Epithelial cell of umbilical artery (primary cell): ENCODE measurements at places on chromosomes 6 and 20. TPM values are rescaled to one million over a fixed set of nuclear protein-coding genes. Genes with fewer than 3 reads are reported as not detected.

FKBP1C gene
- total RNA-seq = 0.97 TPM in 1 of 2 replicates, not detected in the other

ID4 gene
- under 0.01 TPM in 1 of 2 replicates, not detected in the other for total RNA-seq

HCRTR2 gene
- total RNA-seq = not detected in 2 replicates

BPIFA1 gene
- total RNA-seq = not detected in 2 replicates

WFDC5 gene
- not detected in 2 replicates for total RNA-seq

HSPA1L gene
- total RNA-seq = 0.76 and 0.97 TPM in 2 replicates

OTOR gene
- total RNA-seq = not detected in 2 replicates

TFAP2D gene
- total RNA-seq = not detected in 2 replicates

KHDC1 gene
- 1.9 and 2.0 TPM in 2 replicates for total RNA-seq

KCNK16 gene
- total RNA-seq = not detected in 2 replicates

ME1 gene
- 6.8 and 10.5 TPM in 2 replicates for total RNA-seq

LTB gene
- total RNA-seq = 3.2 and 6.7 TPM in 2 replicates

PACRG gene
- not detected in 2 replicates for total RNA-seq

STMND1 gene
- total RNA-seq = not detected in 2 replicates

TP53TG5 gene
- not detected in 2 replicates for total RNA-seq

PAX1 gene
- total RNA-seq = not detected in 2 replicates

CAGE1 gene
- 0.15 TPM in 1 of 2 replicates, not detected in the other for total RNA-seq

SAPCD1 gene
- total RNA-seq = 0.65 TPM in 1 of 2 replicates, not detected in the other

TJAP1 gene
- total RNA-seq = 7.8 and 10.2 TPM in 2 replicates

TMEM200A gene
- 3.0 and 3.2 TPM in 2 replicates for total RNA-seq

TRAPPC3L gene
- under 0.01 TPM in 1 of 2 replicates, not detected in the other for total RNA-seq

ARG1 gene
- total RNA-seq = not detected in 2 replicates

EBF4 gene
- 0.76 and 1.9 TPM in 2 replicates for total RNA-seq

BEND3 gene
- total RNA-seq = 2.0 and 3.6 TPM in 2 replicates

RNGTT gene
- total RNA-seq = 19.8 and 24.9 TPM in 2 replicates

GTSF1L gene
- total RNA-seq = 0.32 TPM in 1 of 2 replicates, not detected in the other

ZNF334 gene
- under 0.01 and 1.7 TPM in 2 replicates for total RNA-seq

KIAA1755 gene
- under 0.01 and 0.30 TPM in 2 replicates for total RNA-seq
